ENCODE measurements at places on chromosomes 13 and 19. TPM values are rescaled to one million over a fixed set of nuclear protein-coding genes. Genes with fewer than 3 reads are reported as not detected.
A peak's percentile ranks its signal among the peaks of the same experiment; 100 is the strongest.

- DNase-seq, result no peak
These were observed 10.6 kb downstream of the CSNK1A1L start for GRCh38 chr13:37094840-37095239.

- DNase-seq, result no peak
These were observed 1.3 kb upstream of the DOCK9 start for GRCh38 chr13:98979012-98979660.

DNA sequence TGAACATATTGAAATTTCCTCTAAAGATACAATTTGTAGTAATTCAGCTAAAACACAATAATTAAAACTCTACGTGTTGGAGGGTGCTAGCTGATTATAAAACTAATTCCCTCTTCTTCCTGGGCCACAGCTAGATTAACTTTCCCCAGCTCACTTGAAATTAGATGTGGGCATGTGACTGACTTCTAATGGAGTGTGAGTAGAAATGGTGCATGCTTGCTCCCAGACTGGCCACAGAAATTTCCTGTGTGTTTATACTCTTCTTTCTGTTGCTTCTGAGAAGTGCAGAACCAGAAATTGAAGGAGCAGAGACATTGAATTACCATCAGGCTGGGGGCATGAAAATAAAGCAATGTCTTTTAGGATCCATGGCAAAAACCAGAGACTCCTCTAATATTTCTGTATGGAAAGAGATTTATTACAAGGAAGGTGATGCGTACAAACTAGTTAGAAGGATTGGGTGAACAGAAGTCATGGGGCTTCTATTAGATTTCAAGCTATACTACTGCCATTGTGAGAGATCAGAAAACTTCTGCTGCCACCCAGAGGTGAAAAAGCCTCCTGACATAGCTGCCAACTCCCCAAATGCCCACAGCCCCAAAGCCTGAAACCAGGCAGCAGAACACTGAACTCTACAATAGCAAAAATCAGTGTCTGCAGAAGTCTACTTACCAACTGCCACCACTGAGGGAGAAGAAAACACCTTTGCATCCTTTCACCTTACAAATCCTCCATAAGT is 379.2 kb upstream of the MIR17HG start:
- DNase-seq, result no peak

GRCh38 chr19:46728693-46729339 is 11.9 kb upstream of the PRKD2 start:
- DNase-seq, result peak; percentile 82

The POLRMT gene
- total RNA-seq, result 110 TPM

Measured in activated T-cell treated with anti-CD3 and anti-CD28 coated beads, Interleukin-2, amount 50 U/mL, for 4 hours (primary cell).